Dermis blood vessel endothelial cell (primary cell): ENCODE measurements at places on chromosomes 1 and 21. TPM values are rescaled to one million over a fixed set of nuclear protein-coding genes. Genes with fewer than 3 reads are reported as not detected.

DNA sequence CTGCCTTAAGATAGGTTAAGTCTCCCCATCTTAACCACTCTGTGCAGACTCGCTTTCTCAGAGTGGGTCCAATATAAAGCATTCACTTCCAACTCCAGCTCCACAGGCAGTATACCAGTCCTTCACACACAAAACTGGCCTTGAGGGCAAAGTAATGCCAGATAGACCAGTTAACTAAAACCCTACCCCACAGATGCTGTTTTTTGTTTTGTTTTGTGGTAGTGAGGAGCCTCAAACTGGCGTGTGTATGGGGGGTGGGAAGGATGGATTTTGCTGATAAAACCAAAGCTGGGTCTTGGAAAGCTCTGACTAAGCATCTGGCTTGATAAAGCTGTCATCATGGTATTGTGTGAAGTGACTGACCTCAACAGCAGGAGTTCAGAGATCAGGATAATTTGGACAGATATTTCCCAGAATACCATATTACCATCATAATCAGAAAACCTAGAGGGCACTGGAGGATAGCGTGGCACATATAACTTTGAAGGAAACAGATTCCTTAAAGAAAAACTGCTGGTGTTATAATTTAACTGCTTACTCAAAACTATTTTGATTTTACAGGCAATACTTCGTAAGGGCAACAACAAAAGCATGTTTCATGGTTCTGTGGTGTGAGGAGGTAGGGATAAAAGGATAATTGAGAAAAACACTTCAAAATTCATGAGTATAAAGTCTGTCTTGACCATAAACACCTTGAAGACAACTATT lies 29.6 kb upstream of the CPLANE2 start:
- peak; percentile 79 for DNase-seq

DNA sequence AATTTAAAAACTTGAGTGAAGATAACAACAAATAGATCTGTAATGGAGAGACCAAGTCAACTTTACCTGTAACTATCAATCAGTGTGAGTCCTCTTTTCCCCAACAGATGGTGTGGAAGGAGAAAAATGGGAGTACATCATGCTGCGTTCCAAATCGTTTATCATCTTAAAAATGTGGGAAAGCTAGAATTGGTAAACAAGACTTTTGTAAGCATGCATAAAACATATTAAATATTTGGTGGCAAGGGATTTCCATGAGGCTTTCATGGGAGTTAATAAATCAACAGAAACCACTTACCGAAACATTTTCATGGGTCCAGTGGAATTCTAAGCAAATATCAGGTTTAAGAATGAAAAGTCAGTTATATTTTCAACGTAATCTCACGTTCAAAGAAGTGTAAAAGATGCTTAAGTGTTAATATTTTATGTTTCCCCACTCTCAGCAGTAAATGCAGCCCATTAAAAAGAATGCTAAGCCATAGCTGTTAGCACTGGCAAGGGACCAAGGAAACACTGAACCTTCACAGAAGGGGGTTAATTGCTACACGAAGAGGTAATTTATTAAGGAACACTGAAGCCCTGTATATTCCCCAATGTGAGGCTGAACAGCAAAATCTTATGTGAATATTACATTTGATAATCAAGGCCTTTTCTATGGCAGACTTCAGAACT lies 117.0 kb downstream of the ZC3H11B start:
- no peak for DNase-seq

GRCh38 chr1:15068997-15069396 lies 84.5 kb upstream of the TMEM51 start:
- DNase-seq, result no peak

DNA sequence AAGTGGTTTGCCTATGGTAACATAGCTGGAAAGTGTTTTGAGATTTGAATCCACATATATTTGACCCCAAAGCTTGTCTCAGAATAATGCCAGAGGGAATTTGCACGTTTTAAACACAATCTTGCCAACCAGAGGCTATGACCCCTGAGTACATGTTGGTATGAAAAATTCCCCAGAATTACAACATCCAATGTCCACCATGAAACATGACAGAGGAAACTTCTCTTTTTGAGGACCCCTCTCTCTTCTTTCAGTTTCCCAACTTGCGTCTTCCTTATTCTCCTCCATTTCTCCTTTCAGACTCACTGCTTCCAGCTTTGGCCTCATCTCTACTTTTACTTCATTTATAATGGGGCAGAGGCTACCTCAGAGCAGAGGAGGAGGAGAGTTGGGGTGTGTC lies 5.5 kb upstream of the KCNJ9 start:
- DNase-seq, result no peak

DNA sequence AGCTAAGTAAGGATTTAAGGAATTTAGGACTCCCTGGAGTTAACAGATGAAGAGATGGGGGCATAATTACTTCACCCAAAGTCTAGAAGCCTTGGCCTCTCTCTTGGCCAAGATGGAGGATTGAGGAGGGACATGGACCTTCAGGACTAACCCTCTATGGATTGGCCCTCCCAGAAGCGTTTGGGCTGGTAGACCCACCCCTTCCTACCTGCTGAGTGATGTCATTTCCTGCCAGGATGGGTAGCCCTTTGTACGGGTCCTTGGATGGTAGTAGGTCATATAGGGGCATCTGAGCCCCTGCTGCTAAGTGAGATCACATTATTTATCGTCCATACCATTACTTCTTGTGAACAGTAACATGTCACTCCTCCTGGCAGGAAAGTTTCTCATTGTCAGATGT lies 17.7 kb downstream of the LURAP1 start:
- DNase-seq, result no peak

DNA sequence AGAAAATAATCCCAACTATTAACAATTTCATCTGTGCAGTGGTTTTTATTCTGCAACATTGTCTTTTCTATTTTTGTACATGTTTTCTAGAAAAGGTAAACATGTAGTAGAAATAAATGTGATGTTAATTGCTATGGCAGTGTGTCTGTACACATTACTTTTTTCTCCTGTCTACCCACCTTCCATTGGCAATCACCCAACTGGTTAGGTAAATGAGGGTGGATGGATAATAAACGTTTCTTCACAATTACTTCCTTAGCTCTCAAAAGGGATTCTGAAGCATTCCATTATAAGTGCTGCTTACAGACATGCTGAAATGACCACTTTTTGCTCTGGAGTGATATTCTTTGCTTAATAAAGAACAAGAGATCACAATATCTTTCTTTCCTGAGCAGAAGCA lies 61.4 kb downstream of the MAGI3 start:
- peak; percentile 16 for DNase-seq

Gene TXNIP
- total RNA-seq, result 108 and 151 TPM in 2 replicates

Gene L1TD1
- total RNA-seq, result not detected in 2 replicates

Gene ATXN7L2
- total RNA-seq, result 1.3 and 1.5 TPM in 2 replicates

DNA sequence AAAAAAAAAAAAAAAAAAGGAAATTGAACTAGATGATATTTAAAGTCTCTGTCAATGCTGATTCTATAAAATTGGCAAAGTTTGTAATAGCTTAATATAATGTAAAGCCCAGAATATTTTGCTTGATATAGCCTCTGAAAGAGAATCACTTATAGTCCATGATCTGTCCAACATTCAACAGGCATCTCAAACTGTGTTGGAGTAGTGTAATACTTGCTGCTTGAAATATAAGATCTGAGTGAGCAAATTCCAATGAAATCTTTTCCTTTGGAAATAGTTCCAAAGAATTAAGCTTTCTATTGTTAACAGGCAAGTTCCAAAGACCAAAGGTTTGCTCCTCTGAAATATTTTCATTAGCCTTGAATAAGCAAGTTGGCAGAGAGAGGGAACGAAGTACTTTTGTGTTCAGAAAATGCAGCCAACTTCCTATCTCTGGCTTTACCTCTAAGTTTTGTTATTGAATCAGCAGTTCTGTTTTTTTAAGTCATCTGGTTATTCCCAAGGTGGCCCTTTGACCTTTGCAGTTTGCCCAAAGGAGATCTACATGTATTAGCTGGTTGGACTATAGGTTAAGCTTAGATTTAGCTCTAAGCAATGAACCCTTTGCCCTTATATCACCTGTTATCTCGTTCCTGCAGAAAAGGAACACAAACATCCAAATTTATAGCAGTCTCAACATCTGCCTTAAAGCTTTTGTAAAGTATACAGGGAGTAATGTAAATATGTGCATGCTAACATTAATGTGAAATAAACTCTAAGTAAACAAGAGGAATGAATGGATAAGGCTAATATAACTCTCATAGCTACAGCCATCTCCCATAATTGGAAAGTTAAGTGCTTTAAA lies 24.4 kb upstream of the CEP350 start:
- no peak for DNase-seq

DNA sequence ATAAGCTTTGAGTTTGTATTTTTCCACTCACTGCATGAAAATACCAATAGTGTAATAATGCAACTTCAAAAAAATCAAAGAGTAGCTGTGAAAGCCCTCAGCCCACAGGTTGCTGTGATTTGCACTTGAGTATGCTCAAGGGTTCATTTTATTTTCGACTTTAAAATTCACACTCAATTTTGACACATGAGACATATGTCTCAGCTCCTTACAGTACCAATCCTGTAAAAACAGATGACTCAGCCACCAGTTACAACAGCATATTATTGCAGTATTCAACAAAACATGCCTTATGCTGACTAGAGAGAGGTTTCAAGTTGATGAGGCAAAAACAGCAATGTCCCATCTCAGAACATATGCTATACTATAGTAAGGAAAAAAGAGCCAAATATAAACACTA lies 66.1 kb downstream of the CYYR1 start:
- peak; percentile 61 for DNase-seq

DNA sequence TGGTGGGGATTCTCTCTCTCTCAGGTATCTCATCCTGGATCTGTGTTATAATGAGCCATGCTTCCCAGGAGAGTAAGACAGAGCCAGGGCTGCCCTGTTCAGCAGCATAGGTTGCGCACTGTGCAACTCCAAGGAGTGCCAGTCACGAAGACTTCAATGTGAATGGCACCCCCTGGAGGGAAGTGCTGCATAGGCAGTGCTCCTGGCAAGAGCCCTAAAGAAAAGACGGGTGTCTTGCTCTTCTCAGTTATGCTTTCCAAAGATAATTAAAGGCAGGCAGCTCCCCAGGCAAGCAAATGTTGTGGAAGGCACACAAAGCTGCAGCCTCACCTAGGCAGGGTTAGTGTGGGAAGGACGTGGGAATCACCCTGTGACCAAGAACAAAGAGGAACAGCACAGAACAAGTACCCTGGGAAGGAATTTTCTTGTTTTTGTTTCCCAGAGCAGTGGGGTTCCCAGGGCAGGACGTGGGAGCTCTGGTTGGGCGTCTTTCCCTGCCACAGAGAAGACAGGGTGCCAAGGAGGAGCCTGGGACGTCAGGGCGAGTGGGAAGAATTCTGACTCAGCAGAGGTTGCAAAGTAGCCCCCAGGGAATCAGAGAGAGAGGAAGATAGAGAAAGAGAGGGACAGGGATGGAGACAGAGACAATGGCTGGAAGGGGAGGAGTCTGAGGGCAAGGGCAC lies 120.9 kb downstream of the KCNN3 start:
- peak; percentile 60 for DNase-seq

DNA sequence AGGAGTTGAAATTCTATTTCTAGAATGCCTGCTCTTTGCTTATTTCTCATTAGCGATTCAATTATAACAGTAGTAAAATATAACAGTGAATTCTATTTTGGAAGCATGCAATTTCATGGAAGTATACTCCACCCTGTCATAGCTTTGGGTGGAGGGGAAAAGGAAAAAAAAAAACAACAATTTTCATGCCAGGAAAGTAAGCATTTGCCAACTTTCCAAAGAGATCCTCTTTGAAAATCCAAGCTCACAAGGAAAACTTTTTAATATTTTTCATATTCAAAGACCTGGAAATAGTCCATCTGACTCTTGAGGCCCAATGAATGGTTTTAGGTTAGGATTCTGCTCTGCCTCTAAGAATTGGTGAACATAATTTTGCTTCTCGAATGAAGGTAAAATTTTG lies 134.5 kb downstream of the PTPN14 start:
- DNase-seq, result no peak

- DNase-seq, result peak; percentile 86
Measured at GRCh38 chr1:203216274-203217138, 13.0 kb downstream of the CHIT1 start.

GRCh38 chr1:63738772-63739171 lies 35.0 kb upstream of the ROR1 start:
- DNase-seq, result no peak

DNA sequence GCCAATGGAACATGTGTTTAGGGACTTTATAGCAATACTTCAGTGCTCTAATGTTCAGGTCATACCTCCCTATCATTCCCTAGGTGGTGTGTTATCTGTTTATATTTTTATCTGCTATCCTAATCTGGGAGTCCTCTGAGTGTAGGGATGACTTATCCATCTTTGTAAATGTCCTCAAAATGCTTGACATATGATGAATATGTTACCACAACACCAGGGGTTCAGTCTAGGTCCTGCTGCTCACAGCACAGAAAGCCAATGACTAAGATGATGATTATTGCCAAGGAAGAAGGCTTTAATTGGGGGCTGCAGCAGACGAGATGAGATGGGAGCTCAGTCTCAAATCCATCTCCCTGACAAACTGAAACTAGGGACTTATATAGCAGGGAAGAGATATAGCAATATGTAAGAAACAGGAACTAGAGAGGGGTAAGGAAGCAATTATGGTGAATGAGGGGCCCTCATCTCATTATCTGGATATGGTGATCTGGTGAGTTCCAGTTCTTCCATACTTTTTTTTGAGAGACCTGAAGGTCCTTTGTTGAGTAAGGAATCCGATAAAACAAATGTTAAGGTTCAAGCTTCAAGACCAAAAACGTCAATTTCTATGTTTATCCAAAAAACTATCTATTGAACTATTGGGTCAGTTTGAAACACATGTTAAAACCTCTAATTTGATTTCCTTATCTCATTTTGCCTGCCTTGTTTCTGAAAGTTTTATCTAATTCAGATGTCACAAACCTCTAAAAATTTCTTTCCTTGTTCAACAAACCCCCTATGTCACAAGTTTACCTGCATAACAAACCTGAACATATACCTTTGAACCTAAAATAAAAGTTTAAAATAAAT lies 256.7 kb upstream of the CACYBP start:
- DNase-seq, result no peak

DNA sequence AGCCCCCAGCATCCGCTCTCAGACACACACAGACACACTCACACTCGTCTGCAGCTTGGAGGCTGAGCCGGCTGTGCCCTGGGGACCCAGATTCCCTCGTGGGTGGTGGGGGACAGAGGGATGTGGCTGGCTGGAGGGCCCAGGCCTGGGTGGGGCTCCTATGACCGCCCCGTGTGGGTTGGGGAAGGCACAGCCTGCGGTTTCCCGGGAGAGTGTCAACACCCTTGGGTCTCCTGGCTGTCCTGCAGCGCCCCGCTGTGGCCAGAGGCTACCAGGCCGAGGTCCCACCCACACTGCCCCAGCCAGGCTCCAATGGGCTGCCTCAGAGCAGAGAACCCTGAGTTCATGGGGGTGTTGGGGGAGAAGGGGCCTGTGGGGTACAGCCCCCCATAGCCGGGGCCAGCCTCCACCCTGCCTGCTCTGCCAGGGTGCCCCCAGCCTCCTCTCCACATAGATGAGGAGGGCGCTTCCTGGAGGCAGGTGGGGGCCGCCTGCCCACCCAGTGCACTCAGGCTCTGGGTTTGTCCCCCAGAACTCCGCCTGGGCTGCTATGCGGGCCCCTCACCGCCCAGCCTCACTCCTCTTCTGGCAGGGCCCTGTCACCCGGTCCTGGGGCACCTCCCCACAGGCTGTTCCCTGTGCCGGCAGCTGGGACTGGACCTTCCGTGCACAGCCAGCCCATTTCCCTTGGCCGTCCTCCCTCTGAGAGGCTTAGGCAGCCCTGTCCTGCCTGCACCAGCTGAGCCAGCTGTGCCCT lies at the start of gene TTC34:
Gene TTC34, minus strand, starts transcription at position 159 of the 757 bp plus-strand sequence. CDS start 866 bp downstream, outside the sequence.
- peak; percentile 29 for DNase-seq

- DNase-seq, result no peak
Measured at GRCh38 chr1:66050633-66051032, 257.9 kb downstream of the PDE4B start.

Gene MPZ
- total RNA-seq, result 0.68 and 1.0 TPM in 2 replicates

- DNase-seq, result no peak
Measured at GRCh38 chr1:202104073-202104472, 18.6 kb upstream of the GPR37L1 start.

- peak; percentile 48 for DNase-seq
Measured at GRCh38 chr1:16921391-16922185, at the start of gene CROCC. CROCC (plus strand) TSS chr1:16921931; CDS start chr1:16922019, 88 bp downstream.
